Nasal cavity respiratory epithelium epithelial cell of viscerocranial mucosa (primary cell): ENCODE measurements at places on chromosomes 1 and 21. TPM values are rescaled to one million over a fixed set of nuclear protein-coding genes. Genes with fewer than 3 reads are reported as not detected.

CFHR1 gene
- total RNA-seq, result not detected in 2 replicates

FAM177B gene
- total RNA-seq, result not detected in 2 replicates

KCNA3 gene
- total RNA-seq, result not detected in 2 replicates

EPHA8 gene
- under 0.01 TPM in 1 of 2 replicates, not detected in the other for total RNA-seq

AADACL3 gene
- not detected in 2 replicates for total RNA-seq

LCE1B gene
- not detected in 2 replicates for total RNA-seq

TMEM269 gene
- total RNA-seq, result 0.07 and 0.34 TPM in 2 replicates

PBX1 gene
- total RNA-seq, result 1.0 and 18.7 TPM in 2 replicates

LRRC38 gene
- not detected in 2 replicates for total RNA-seq

NR1I3 gene
- total RNA-seq, result not detected in 2 replicates

FAM131C gene
- 0.34 and 1.00 TPM in 2 replicates for total RNA-seq

B3GALT2 gene
- total RNA-seq, result not detected in 2 replicates

ASPM gene
- 0.21 and 0.34 TPM in 2 replicates for total RNA-seq

CHRM3 gene
- total RNA-seq, result under 0.01 and 1.1 TPM in 2 replicates

CFAP57 gene
- 0.07 and 0.34 TPM in 2 replicates for total RNA-seq

LIPI gene
- not detected in 2 replicates for total RNA-seq

TFAP2E gene
- total RNA-seq, result 0.21 and 0.34 TPM in 2 replicates

ASTN1 gene
- under 0.01 TPM in 2 replicates for total RNA-seq

CELA3B gene
- not detected in 2 replicates for total RNA-seq

NMNAT2 gene
- total RNA-seq, result 0.34 and 0.50 TPM in 2 replicates

ARMH1 gene
- total RNA-seq, result 0.34 and 0.57 TPM in 2 replicates

FCN3 gene
- total RNA-seq, result 0.21 TPM in 1 of 2 replicates, not detected in the other

ALX3 gene
- not detected in 2 replicates for total RNA-seq

FMO2 gene
- under 0.01 and 0.07 TPM in 2 replicates for total RNA-seq

PPFIA4 gene
- 0.34 and 3.1 TPM in 2 replicates for total RNA-seq

EFNA1 gene
- 17.4 and 73.1 TPM in 2 replicates for total RNA-seq

LRRIQ3 gene
- under 0.01 and 0.71 TPM in 2 replicates for total RNA-seq

MRPS6 gene
- total RNA-seq, result 14.7 and 27.0 TPM in 2 replicates

NHLH1 gene
- 0.07 TPM in 1 of 2 replicates, not detected in the other for total RNA-seq

PROK1 gene
- not detected in 2 replicates for total RNA-seq

RYR2 gene
- under 0.01 TPM in 1 of 2 replicates, not detected in the other for total RNA-seq

GBP6 gene
- 29.4 and 82.7 TPM in 2 replicates for total RNA-seq

MYBPHL gene
- total RNA-seq, result not detected in 2 replicates

PM20D1 gene
- total RNA-seq, result not detected in 2 replicates

KRTAP7-1 gene
- total RNA-seq, result not detected in 2 replicates
